ENCODE measurements at places on chromosomes 4 and X.

DNA sequence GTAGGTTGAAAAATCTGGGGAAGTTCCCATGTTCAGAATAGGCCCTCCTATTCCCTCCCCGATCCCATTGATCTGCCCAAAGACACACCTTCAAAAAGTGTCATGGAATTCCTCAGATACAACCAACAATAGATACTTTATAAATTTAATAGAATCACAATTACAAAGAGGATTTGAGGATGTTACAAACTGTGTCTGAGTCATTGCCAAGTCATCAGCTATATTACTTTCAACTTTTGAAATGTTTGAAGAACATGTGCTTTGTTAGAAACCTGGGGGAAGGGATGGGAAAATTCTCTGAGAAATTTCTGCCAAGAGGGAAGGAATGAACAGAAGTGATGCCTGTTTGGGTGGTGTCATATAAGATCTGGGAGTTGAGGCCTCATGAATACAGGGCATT is 46.7 kb downstream of the KCNIP4 start:
- DNase-seq, result no peak

DNA sequence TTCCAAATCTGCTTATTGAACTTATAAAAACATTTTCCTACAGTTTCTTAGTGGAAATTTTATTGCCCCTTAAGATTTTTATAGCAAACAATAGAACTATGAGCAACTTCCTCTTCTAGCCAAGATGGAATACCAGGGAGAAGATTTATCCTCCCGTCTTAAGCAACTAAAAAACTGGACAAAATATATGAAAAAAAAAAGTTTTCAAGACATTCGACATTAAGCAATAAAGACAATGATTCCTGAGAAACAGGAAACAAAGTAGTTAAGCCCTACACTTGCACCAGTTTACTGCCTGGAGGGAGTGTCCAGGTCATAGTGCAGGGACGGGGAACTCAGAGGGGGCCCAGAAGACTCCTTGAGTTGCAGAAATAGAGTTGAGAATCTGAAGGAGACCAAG is 516.1 kb upstream of the DIPK2B start:
- no peak for DNase-seq

- DNase-seq, result no peak
These were observed 3.3 kb downstream of the EGF start for GRCh38 chr4:109916027-109916409.

DNA sequence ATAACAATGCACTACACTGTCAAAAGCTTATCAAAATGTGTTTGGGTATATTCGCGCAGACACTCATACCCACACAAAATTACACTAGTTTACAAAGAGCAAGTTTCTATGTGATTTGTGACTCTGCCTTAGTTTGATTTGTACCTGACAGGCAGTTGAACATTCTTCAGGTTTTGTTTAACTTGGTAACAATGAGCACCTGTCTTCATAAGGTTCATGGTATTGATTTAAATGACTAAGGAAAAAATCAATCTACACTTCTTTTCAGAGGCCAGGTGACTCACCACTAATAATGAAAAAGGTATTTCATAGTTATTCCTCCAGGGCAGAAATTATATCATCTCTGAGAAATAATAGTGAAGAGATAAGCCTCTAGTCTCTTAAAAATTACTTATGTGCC is 1114.6 kb upstream of the AGA start:
- DNase-seq, result no peak
